NCI-H2081 treated with DMSO at 0.1 percent for 48 hours (cell line): ENCODE measurements at places on chromosomes 1 and 21.

GRCh38 chr1:202852163-202852904 lies 36.6 kb downstream of the RABIF start:
- peak; percentile 8 for DNase-seq

DNA sequence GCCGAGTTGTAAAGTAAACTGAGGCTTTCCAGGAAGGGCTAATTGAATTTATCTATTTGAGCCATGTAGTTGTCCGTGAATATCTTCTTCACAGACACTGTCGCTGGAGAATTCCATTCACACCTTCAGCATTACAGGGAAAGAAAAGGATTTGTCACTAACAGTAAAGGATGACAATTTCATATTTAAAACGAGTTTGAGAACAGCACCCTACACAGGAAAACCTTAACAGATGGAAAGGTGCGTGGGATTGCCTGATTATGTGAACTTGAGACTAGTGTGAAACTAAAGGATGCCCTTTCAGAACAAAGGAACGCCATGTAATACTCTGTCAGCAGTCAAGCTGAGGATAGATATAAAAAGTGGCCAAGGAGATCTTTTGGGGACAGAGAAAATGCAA lies 492.5 kb upstream of the ADGRL2 start:
- no peak for DNase-seq

GRCh38 chr1:21847223-21848205 lies 35.4 kb downstream of the LDLRAD2 start:
- DNase-seq: no peak

GRCh38 chr1:47709872-47710231 lies 272.0 kb downstream of the FOXD2 start:
- DNase-seq: no peak

DNA sequence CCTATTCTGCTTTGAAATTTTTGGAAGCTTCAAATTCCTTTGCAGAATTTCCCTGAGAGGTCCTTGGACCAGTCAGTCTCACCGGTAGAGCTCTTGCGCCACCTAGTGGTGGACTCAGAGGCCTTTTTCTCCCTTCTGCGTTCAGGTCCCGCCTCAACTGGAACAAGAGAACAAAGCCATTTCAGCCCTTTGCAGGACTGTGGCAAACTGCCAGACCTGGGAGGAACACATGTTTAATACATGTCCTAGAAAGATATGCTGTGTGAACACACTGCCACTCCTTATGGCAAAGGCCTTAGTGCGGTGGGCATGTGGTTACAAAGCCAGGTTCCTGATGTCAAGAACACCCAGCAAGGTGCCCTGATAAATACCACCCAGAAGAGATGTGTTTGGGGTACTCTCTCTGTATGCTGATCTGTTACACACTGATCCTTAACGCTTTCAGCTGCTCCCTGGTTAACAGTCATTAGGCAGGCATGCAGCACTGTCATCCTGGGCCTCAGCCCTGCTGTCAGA lies 82.2 kb upstream of the SSX2IP start:
- DNase-seq: peak; percentile 7

DNA sequence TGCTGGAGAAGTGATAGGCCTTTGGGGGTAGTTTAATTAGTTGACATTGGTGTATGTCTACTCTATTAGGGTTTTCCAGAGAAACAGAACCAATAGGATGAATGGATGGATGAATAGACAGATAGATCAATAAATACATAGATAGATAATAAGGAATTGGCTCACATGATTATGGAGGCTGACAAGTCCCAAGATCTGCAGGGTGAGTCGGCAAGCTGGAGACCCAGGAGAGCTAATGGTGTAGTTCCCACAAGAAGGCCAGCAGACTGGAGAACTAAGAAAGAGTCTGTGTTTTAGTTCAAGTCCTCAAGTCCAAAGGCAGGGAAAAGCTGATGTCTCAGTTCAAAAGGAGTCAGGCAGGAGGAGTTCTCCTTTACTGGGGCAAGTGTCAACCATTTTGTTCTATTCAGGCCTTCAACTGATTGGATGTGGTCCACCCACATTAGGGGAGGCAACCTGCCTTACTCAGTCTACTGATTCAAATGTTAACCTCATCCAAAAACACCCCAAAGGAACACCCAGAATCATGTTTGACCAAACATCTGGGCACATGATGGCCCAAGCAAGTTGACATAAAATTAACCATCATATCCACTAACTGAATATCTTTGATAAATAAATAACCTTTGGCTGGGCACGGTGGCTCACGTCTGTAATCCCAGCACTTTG lies 4.5 kb upstream of the SDE2 start:
- DNase-seq: no peak

- no peak for DNase-seq
These were observed 4.1 kb downstream of the TAGLN2 start for GRCh38 chr1:159921251-159921650.

DNA sequence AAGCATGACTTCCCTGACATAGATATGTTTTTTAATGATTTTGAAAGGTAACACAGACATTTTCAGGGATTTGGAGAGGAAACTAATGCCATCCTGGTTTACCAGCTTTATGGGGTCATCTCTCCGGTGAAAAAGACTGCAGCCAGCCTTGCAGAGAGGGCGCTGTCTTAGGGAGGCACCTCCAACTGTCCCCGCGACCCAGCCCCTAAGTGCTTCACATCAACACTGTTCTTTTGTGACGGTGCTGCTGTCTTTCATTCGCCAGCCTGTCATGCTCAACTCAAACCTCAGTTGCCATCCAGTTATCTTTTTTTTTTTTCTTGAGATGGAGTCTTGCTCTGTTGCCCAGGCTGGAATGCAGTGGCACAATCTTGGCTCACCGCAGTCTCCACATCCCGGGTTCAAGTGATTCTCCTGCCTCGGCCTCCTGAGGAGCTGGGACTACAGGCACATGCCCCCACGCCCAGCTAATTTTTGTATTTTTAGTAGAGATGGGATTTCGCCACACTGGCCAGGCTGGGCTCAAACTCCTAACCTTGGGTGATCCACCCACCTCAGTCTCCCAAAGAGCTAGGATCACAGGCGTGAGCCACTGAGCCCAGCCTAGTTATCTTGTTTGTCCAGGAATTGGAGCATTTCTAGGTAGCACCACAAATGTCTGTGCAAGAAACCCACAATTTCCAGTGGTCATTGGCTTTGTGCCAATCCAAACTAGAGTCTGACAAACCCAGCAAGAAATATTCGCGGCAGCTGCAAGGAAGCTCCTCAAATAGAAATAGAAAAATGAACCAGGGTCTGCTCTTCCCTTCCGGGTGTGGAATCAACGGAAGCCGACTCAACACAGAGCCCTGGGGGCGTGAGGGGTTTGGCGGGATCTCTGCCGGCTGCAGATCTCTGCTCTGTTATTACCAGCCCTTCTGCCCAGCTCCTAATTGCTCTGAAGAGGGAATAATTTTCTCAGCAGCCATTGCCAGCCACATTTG lies 24.2 kb downstream of the PDE9A start:
- DNase-seq: peak; percentile 48

- DNase-seq: peak; percentile 41
These were observed at the start of gene RIT1 for GRCh38 chr1:155911156-155912055. RIT1 (minus strand) TSS chr1:155911349; CDS start chr1:155910761, 588 bp downstream.

GRCh38 chr1:56045477-56045876 lies 533.9 kb downstream of the PLPP3 start:
- no peak for DNase-seq

- no peak for DNase-seq
These were observed 185.5 kb upstream of the ZC3H12A start for GRCh38 chr1:37288900-37289299.

GRCh38 chr1:157715736-157716135 lies 15.2 kb upstream of the FCRL3 start:
- DNase-seq: no peak

DNA sequence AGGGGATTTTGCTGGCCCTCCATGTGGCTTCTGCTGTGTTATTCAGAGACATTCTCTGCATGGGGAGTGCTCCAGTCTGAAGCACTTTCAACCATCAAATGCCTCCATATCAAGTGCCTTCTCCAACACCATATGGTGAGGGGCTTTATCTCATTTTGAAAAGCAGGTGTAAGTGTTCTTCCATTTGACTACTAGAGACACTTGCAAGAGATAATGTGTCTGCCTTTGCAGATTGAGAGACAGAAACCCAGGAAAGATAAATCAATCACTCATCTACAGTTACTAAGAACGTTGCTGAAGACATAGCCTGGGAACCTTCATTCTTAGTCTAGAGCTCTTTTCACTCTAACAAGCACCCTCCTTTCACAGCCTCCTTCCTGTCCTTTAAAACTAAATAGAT lies 29.5 kb upstream of the REG4 start:
- DNase-seq: no peak

- peak; percentile 72 for DNase-seq
These were observed at the start of gene IGSF9 for GRCh38 chr1:159945483-159946241. IGSF9 (minus strand) TSS chr1:159945613; CDS start chr1:159943454, 2,159 bp downstream.

GRCh38 chr1:243930822-243931671 lies 81.0 kb upstream of the AKT3 start:
- no peak for DNase-seq

DNA sequence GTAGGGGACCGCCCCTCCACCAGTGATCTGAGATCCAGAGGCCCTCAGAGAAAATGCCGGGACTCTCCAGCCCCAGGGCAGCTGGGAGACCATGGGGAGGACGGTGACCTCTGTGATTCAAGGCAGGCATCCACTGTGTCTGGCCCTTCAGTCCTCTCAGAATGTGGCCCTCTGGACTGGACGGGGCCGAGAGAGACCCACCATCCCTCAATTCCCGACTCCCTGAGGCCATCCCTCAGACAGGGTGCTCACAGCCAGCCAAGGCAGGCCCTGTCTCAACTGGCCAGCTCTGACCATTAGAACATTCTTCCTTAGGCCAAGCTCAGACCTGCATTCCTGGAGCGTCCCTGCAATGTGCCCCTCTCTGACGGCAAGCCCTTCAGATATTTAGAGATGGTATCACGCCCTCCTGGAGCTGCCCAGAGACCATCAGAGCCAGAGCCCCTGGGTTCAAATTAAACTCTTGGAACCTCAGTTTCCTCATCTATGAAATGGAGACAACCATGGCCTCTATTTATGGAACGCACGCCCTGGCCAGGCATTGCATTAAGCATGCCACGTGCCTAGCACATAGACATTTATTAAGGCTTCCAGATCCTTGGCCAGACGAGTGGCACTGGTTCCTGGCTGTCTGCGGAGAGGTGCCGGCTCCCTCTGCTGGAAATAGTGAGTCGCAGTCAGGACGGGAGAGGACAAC lies 9.6 kb upstream of the EPS8L3 start:
- DNase-seq: peak; percentile 15

DNA sequence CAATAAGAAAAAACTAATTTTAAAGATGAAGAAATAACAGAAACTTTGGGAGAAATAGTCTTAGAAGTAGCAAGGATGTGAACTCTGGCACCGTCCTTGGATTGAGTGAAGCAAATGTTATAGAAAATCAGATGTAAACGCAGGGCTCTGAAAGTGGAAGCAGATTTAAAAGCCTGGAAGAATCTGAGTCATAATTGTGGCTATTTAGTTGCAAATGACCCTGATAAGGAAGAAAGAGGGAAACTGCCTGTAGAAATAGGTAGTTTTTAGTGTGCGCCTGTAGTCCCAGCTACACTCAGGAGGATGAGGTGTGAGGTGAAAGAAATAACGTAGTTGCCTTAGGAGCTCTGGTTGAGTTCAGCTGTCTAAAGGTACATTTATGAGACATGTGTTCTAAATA lies 101.0 kb downstream of the NGF start:
- no peak for DNase-seq

GRCh38 chr21:42525029-42525581 lies 11.5 kb downstream of the SLC37A1 start:
- DNase-seq: peak; percentile 41

DNA sequence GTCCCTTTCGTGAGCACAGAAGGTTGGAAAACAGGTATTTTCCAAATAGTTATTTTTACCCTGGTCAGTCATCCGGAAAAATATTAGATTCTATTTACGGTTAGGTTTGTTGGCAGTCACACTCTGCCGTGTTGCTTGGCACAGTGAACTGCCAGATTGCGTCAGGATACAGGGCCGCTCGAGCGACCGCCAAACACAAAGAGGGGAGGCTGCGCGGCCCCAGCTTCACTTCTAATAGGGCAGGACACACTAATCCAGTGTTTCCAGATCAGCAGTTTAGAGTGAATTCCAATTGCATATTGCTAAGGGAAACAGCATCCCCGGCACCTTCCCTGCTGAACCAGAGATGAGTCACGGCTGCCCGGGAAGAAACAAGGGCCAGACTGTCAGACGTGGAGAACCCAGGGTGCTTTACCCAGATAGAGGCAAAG lies 22.9 kb downstream of the UMODL1 start:
- DNase-seq: no peak

DNA sequence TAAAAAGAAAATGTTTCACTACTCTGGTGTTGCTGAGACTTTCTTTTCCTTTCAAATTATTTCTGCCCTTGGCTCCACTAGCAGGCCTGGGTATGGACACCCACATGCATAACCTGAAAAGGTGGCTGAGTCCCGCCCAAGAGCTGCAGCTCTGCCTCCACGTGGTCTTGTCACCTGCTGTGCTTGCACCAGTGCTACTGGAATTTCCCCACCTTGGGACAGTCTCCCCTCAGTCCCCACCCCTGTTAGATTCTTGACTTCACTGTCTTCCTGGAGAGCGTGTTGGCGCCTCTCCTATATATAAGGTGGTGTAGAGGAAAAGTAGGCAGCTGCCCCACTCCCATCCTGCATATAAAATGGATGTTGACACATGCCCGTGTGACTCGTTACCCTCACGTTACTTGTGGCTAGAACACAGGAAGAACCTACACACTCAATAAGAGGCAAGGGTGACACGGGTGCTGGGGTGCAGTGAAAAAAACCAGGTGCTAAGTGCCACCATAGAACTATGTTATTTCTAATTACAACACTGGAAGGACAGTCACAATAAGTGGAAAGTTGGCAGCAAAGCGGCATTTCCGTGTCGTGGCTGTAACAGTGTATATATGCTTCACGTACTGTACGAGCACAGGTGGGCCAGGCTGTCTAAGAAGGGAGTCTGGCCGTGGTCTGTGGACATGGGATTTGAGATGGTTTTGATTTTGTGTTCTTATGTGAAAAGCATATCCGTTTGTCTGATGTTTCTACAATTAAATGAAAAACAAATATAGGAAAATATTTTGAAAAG lies 61.0 kb downstream of the POFUT2 start:
- DNase-seq: no peak

DNA sequence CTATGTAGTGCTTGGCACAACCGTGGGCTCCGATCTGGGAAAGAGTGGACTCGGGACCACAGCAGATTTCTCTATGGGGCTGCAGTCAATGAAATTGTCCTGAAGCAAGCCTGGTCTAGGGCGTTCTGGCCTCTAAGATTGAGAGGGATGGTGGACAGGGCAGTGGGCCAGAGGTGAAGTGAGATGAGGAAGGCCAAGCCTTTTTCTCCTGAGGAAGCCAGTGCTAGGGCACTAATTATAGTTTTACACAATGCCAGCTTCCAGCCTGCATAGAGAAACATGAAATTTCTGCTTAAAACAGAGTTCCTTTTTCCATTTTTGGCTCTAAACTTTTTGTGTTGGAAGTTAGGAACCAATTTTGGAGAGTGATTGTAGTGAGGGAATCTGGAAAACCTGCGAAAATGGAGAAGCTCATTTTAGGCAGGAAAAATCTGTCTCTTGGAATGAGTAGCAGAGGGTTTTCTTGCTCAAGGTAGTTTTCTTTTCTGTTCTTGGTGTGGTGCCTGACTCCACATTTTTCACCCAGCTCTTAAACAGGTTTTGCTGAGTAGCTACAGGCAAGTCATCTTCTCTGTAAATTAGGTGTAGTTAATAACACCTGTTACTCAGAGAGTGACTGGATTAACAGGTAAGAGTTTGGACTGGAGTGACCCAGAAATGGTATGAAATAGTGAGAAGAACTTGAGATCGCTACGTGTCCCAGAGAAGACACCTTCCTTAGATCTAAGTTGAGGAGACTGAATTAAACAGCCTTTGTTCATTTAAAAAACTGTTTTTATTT lies 22.1 kb downstream of the UCK2 start:
- DNase-seq: no peak

GRCh38 chr1:206430031-206430983 lies 40.0 kb upstream of the IKBKE start:
- DNase-seq: no peak
